ENCODE measurements at places on chromosomes 2 and 18. TPM values are rescaled to one million over a fixed set of nuclear protein-coding genes. Genes with fewer than 3 reads are reported as not detected.
A peak's percentile ranks its signal among the peaks of the same experiment; 100 is the strongest.

The IFIH1 gene
- 10.6 TPM for total RNA-seq

The KLHL30 gene
- not detected for total RNA-seq

The BOLL gene
- not detected for total RNA-seq

The MAPRE3 gene
- 6.6 TPM for total RNA-seq

The MALL gene
- 0.34 TPM for total RNA-seq

The SCN1A gene
- total RNA-seq: not detected

The CYBRD1 gene
- total RNA-seq: 10.2 TPM

The EPAS1 gene
- total RNA-seq: 2.4 TPM

The MYL12B gene
- total RNA-seq: 154 TPM

DNA sequence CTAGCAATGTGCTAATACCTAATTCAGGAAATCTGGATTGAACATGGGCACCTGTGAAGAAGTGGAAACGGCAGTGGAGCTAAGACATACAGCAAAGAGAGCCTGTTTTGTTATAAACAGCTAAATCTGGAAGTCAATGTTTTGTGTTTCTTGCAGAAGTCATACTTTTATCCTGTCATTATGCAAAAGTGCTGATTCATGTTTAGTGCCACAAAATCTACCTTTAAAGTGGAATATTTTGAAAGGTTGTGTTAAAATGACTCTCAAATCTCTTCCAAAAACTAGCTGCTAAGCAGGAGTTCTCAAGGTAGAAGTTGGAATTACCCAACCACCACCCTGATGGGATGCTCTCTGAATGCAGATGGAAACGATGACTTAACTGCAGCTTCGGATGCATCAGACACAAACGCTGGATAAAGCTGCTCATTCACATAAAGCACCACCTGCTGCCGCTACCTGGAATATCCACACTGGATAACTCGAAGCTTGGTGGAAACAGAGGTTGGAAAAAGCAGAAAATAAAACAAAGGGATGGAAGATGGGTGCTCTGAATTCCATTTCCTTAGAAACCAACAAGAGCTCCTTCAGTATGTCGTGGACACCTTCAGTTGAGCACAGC is 132.6 kb upstream of the ZNF236 start:
- DNase-seq: no peak

DNA sequence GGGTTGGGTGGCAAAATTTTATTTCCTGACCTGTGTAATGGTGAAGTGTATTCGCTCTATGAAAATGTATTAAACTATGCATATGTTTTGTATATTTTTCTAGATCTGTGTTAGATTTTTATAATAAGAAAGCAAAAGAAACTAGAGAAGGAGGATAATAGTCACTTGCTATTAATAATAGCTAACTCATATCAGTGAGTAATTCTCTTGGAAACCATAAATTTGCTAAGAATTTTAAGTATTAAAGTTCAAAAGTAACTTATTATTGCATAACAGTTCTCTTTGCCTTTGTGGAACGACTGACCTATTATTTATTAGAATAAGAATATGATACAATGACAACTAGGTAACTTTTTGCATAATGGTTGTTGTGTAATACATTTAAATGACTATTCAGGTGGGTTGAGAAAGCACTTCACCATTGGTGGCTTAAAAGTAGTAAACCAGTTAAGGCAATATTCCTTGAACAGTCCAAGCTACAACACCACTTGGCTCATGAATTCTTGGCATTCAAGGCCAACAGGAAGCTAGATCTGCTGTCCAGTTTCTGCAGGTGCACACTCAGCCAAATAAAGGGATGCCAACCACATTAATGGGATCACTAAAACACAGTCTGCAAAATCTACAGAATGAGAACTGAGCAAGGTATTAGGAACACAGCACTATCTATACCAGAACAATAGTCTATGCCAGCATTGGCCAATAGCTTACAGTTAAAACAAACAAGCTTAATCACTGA is 921.3 kb downstream of the CPS1 start:
- DNase-seq: no peak

GRCh38 chr18:74477771-74478170 is 18.4 kb upstream of the CNDP2 start:
- no peak for DNase-seq

DNA sequence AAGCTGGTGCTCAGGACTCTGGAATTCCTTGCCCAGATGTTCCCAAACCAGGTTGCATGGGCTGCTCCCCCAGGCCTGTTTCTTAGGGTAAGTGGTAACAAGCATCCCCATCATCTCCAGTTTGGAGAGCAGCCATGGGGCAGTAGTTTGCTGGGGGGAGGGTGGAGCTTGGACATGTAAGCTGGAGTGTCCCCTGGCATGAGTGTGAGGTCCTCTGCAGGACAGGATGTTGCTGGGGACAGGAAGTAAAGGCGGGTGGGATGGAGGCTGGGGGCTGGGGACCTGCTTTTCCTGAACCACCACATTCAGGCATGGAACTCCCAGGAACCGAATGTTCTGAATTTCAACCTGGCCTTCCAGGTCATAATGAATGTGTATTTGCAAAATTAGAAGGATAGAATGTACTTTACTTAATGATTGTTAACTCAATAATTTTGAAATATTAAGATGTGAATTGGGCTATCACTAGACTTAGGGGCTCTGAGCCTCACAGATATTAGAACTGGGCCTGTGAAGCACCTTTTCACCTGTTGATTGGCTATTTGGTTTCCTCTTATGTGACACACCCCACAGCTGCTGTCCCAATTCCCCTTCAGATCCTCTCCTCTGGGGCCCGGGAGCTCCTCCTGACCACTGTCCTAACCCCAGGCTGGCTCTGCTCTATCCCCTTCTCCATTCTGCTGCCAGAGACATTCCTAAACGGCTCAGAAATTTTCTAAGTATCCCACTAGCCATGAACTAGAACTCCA is 66.4 kb upstream of the EPAS1 start:
- no peak for DNase-seq

- no peak for DNase-seq
These were observed 112.6 kb upstream of the MCFD2 start for GRCh38 chr2:47028171-47028570.

DNA sequence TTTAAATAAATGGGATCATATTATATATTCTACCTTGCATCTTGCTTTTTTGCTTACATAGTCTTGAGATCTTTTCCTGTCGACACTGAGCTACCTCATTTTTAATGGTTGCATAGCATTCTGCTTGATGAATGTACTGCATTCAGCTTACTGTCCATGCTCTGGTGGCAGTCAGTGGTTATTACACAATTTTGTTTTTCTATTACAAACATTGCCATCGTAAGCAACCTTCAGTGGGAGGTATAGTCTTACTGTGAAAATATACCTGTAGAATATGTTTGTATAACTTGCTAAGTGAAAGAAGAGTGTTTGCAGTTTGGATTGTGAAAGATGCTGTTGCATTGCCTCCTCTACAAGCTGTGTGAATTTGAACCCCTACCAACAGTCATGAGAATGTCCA is 43.4 kb downstream of the UBXN4 start:
- DNase-seq: no peak

DNA sequence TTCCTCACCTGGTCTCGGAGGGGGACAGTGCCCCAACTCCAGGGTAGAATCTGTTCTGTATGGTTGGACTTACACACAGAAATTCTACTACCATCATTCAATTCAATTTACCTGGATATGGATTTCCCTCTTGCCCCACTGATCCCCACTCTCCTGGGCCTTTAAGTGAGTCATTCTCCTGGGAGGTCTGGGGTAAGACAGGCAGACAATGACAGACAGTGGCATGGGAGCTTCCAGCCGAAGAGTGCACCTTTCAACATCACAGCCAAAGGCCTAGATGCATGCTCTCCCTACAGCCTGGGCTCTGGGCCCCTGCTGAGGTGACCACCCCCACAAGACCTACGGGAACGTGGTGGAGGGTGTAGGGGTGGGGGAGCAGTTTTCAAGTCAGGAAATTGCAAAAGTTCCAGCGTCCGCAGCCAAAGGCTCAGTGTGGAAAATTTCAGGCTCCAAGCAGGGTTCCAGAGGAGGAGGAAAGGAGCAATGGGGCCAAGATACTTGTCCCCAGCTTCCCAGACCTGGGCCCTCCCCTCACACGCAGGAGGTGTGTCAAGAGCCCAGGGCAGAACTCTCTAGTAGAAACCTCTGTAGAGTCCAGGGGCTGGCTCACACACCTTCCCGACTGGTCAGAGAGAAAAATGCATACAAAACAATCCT is 296.4 kb downstream of the CYP26B1 start:
- no peak for DNase-seq

- no peak for DNase-seq
These were observed 61.1 kb upstream of the LPIN2 start for GRCh38 chr18:3074087-3074486.

DNA sequence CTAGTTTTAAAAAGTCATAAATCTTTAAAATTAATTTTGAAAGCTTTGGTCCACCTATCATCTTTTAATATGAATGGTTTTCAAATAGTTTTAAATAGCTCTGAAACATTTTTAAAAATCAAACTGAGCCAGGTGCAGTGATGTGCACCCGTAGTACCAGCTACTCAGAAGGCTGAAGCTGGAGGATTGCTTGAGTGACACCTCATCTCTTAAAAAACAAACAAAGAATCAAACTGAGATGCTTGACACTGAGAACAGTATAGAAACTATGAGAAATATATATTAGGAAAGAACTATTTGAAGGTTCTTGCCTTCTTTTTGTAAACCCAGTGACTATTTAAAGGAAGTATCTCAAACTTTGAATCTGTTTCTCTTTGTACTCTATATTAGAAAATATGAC is 67.4 kb downstream of the BARD1 start:
- no peak for DNase-seq

GRCh38 chr18:34742891-34743341 is 32.8 kb downstream of the DTNA start:
- DNase-seq: no peak

GRCh38 chr18:65725251-65726050 is 25.4 kb upstream of the CDH7 start:
- no peak for DNase-seq

DNA sequence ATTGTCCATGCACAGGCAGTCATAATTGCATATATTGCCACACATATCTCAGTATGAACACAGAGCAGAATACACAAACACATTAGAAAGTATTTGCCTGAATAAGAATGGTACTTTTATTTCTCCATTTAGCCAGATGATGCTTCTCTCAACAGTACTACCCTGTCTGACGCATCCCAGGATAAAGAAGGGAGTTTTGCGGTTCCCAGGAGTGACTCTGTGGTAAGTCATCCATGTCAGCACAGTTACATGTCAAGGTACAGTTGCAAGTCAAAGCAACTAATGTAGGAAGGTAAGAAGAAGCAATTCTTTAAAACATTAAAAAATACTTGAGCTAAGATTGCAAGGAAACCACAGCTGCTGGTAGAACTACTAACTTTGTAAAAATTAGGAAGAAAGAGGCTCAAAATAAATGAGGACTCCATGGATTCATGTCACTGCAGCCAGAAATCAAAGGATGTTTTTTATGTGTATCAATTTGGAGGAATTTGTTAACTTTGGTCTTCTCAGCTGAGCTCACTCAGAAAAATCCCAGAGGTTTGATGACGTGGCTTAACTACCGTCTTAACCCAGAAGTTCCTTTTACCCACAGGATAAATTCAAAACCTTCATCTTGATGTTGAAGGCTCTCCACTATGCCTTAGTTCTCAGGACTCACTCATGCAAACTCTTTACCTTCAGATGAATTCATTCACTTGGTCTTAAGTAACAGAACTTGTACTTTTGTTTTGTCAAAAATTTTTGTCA is 130.3 kb downstream of the ARHGAP28 start:
- no peak for DNase-seq

GRCh38 chr18:30486856-30487255 is 555.7 kb downstream of the DSC3 start:
- DNase-seq: peak; percentile 2

- no peak for DNase-seq
These were observed 438.9 kb downstream of the PTPRM start for GRCh38 chr18:8005870-8006569.

DNA sequence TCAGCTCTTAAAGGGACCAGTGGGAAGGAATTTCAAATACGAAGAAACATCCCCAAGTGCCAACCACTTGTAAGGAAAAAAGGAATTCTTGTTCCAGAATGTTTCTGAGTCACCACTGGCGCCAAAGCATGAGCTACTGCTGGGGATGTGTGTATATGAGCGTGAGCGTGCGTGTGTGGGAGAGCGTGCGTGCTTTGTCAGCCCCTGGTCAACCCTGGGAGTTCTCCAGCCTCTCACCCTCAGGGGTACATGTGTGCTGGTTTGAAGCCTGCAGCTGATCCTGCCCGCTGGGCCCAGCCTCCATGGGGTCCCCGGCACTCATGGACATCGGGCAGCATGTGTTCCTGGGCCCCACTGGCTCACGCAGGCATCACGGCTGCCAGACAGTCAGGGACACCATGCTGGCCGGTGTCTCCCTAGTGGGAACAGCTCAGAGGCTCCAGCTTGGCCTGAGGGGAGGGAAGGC is 17.1 kb downstream of the HS6ST1 start:
- peak; percentile 82 for DNase-seq

- peak; percentile 41 for DNase-seq
These were observed 74.8 kb upstream of the COL5A2 start for GRCh38 chr2:189254268-189254883.

GRCh38 chr18:49907346-49907929 is 94.1 kb upstream of the ACAA2 start:
- no peak for DNase-seq

- DNase-seq: no peak
These were observed 95.2 kb downstream of the LBH start for GRCh38 chr2:30326497-30326896.

DNA sequence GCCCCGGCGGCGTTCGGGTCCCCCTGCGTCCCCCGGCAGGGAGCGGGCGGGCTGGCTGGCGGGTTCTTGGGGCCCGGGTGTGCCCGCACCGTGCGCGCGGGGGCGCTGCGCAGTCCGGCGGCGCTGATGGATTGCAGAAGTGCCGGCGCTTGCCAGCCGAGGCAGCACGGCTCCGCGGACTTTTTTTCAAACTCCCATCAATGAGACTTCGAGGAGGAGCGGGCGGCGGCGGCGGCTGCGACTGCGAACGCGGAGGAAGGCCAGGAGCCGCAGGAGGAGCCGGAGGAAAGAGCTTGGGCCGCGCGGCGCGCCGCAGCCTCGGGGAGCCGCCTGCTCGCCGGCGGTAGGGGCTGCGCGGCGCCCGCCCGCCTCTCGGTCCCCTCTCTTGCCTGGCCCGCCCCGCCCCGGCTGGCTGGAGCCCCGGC is at the start of gene GLI2:
GLI2 (plus strand) TSS at position 123 of the 425 bp plus-strand sequence. CDS start 61,453 bp downstream, outside the sequence.
- peak; percentile 91 for DNase-seq

DNA sequence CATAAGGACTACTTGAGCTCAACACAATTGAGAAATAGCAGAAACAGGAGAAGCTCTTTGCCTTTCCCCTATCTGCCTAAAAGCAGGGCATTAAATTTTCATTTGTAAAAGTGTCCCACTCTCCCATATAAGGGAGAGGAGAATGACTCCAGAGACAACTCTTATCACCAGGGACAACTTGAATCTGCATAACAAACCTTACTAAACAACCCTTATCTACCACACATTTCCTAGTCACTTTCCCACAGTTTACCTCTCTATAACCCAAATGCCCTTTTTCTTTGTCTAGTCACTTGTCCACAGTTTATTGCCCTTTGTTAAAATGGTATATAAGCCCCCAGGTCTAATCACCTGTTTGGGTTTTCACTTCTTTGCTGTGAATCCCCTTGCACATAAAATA is 37.5 kb upstream of the PPM1B start:
- no peak for DNase-seq

- DNase-seq: no peak
These were observed 11.1 kb downstream of the OBSL1 start for GRCh38 chr2:219560037-219560892.

- DNase-seq: peak; percentile 59
These were observed 62.2 kb downstream of the ADNP2 start for GRCh38 chr18:80171054-80171872.

Data from Daoy (cell line).